ENCODE measurements at places on chromosomes 12 and 14.

DNA sequence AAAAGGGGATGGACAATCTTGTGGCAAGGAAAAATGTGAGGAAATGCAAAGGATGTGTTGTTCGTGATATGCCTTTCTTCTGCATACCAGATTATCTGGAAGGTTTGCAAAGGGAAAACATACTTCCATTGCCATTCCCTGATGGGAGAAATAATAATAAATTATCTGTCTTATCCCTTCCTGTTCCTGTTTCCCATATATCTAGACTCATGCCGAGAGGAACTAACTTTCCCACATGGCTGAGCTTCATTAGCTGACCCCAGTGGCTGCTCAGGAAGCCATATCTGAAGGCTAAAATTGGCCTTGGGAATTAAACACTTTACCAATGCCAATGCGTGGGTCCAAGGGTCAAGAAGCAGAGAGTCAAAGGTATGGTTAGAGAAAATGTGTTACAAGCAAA lies 439.8 kb downstream of the MDGA2 start:
- no peak for DNase-seq

DNA sequence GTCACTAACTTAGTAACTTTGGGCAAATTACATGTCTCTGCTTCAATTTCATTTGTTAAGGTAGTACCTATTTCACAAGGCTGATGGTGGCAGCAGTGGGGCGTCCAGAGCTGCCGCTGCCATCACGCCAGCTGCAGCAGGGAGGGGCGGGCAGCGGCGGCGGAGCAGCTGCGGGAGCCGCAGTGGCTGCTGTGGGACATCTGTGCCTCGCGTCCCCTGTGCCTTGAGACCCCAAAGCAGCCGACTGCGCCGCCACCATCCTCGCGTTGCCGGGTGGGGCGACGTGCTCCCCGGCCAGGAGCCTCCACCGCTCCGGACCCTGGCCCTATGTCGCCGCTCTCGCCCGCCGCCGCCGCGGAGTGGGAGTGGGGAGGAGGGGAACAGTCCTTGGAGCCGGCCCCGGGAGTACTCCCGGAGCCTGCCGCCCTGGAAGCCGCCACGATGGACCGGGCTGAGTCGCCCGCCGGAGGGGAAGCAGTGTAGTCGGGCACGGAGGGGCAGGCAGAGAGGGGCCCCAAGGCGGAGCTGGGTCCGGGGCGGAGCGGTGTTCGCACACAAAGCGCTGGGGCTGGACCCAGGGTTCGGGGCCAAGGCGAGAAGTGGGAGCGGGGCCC lies 51.4 kb downstream of the A2M start:
- DNase-seq = no peak

DNA sequence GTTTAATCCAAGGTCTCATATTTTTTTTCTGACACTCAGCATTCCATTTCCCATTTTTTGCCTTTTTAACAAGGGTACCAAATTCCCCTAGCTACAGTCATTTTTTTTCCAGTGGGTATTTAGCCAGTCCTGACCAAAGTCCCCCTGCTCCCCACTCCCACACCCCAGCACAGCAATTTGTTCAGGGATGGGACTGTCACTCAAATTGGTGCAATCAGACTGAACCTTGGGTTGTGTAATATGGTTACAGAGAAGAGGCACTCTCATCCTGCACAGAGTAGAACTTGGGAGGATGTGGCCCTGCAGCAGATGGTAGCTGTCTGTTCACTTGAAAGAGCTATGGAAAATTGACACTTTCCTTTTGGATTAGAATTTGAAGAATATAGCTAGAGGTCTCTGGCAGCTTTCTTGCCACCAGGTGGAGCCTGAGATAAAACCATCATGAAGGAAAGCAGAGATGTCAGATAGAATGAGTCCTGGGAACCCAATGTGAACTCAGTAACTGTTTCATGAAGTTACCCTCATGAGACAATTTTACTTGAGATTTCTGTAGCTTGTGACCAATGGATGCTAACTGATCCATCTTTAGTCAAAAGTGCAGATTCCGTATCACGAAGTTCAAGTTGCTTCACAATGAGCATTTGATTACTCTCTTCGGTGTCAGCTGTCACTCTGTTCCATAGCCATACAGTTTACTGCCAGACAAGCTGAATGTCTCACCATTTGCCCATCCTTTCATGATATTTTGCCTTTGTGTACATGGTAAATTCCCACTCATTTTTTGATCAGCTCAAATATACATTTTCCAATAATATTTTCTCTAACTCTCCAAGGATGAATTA lies 394.0 kb upstream of the SYT1 start:
- DNase-seq = peak; percentile 21

DNA sequence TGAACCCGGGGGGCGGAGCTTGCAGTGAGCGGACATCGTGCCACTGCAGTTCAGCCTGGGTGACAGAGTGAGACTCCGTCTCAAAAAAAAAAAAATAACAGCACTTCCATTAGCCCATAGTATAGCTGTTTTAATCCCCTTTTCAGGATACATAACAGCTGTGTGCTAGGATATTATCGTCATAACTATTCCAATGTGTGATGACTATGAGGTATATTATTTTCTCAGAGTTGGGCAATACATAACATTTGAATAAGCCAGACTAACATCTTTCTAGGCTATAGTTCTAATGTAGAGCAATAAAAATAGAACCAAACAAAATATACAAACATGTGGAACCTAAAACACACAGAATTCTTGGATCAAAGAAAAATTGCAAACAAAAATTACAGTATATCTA lies 57.1 kb downstream of the MARK3 start:
- no peak for DNase-seq

DNA sequence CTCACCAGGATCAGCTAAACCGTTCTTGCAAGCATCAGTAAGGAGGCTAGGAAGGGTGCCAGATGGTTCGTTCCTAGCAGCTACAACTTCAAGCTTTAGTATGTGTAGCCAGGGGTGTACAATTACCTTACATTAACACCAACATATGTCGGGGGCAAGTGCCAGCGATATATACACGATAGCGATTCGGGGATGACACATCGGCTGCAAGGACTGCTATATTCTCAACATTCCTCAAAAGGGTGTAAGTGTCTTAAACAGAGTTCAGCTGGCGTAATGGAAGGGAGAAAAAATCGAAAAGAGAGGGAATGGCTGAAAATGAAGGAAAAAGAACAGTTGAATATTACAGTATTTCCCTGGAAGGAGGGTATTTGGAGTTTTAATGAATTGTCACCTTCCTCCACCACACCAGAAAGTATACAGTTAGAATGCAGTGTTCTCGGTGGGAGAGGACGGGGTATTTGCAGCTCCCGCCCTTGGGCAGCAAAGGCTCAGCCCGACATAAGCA lies 545 bp downstream of the LIMA1 start:
- DNase-seq = no peak

- DNase-seq = no peak
Measured at GRCh38 chr14:47929334-47929733, 253.9 kb upstream of the MDGA2 start.

GRCh38 chr12:68557011-68557730 lies 53.5 kb upstream of the RAP1B start:
- DNase-seq = no peak

- DNase-seq = no peak
Measured at GRCh38 chr12:78968226-78968625, 103.7 kb downstream of the SYT1 start.

GRCh38 chr14:85296456-85297210 lies 233.3 kb upstream of the FLRT2 start:
- peak; percentile 5 for DNase-seq

GRCh38 chr14:21109377-21110138 lies 8.7 kb downstream of the TMEM253 start:
- DNase-seq = no peak

DNA sequence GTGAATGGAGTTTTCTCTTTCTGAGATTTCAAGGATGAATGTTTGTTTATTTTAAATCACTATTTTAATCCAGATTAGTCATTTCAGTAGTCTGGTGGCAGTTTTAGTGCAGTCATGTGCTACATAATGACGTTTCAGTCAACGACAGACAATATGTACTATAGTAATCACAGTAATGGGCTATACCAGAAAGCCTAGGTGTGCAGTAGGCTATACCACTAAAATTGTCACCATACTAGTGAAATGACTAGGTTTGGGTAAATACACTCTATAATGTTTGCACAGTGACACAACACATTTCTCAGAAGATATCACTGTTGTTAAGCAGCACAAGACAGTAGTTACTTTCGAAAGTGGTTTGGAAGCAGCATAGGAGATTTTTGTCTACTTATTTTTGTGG lies 203.1 kb downstream of the ETNK1 start:
- no peak for DNase-seq

DNA sequence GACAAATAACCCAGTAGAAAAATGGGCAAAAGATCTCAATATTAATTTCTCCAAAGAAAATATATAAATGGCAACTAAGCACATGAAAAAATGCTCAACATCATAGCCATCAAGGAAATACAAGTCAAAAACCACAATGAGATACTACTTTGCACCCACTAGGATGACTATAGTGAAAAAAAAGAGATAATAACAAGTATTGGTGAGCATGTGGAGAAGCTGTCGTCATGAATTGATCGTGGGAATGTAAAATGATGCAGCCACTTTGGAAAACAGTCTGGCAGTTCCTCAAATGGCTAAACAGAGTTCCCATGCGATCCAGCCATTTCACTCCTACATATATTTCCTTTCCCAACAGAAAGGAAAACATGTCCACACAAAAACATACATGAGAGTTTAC lies 18.1 kb downstream of the JDP2 start:
- DNase-seq = no peak

DNA sequence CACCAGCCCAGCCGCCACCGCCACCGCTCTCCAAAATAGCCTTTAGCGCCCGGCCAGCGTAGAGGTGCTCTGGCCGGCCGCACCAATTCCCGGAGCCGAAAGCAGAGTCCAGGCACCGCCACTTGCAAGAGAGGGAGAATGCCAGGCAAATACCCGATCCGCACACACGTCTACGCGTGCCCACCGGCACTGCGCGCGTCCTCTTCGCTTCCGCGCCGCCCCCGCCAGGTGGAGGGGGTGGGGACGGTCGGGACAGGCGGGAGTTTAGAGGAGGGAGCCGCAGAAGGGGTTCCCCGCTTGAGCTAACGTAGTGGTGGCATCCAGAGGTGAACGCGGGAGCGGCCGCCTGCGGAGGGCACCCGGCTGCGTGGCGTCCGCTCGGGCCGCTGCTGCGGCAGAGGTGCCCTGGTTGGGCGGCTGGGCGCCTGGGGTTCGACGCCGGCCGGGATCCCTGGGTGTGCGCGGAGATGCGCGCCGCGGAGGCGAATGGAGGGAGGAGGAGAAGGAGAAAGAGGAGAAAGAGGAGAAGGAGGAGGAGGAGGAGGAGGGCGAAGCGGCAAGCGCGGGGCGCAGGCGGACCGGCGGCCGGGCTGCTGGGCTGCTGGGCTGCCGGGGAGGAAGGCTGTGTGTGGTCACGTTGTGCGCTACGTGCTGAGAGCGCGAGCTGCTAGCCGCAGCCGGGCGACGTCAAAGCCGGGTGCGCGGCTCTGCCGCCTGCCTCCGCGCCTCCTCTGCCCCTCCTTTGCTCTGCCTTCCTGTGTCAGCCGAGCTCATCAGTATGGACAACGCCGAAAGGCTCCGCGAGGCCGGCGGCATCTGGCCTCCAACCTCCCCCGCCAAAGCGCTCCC lies at the start of gene MDGA2:
TSS of gene MDGA2 (minus strand) at position 140 of the 849 bp plus-strand sequence.
- DNase-seq = no peak

- DNase-seq = no peak
Measured at GRCh38 chr12:43754015-43754414, 4.6 kb downstream of the PUS7L start.

- DNase-seq = no peak
Measured at GRCh38 chr12:26801486-26801885, 31.5 kb downstream of the ITPR2 start.

- DNase-seq = no peak
Measured at GRCh38 chr14:71722885-71723284, 209.3 kb upstream of the RGS6 start.

- no peak for DNase-seq
Measured at GRCh38 chr14:54651649-54652048, 84.7 kb downstream of the SAMD4A start.

- DNase-seq = no peak
Measured at GRCh38 chr12:41576925-41577324, 388.8 kb downstream of the PDZRN4 start.

GRCh38 chr12:16562435-16562834 lies 43.5 kb downstream of the LMO3 start:
- no peak for DNase-seq

DNA sequence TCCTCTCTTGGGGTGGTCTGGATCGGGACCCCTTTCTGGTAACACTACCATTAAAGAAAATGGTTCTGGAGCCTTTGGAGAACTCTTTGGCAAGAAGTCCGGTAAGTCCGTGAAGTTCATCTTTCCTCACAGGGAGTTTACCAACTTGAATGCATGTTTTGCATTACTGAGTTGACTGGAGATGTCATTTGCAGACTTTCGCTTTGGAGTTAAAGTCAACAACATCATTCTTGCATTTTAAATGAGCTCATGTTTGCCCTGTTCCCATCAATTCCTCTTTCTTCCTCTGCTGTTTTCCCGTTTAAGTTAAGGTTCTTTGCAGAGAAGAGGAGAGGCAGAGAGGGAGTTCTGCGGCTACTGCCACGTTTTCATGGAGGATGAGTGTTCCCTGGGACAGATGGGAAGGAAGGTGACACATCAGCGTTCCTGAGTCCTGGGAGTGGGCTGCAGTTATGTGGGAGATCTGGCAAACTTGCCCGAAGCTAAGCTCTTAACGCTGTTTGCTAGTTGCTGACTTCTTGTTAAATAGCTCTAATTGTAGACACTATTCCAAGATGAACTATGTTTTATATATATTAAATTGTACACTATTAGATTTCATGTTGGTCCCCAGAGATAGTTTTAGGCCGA lies 18.8 kb upstream of the PRICKLE1 start:
- no peak for DNase-seq

DNA sequence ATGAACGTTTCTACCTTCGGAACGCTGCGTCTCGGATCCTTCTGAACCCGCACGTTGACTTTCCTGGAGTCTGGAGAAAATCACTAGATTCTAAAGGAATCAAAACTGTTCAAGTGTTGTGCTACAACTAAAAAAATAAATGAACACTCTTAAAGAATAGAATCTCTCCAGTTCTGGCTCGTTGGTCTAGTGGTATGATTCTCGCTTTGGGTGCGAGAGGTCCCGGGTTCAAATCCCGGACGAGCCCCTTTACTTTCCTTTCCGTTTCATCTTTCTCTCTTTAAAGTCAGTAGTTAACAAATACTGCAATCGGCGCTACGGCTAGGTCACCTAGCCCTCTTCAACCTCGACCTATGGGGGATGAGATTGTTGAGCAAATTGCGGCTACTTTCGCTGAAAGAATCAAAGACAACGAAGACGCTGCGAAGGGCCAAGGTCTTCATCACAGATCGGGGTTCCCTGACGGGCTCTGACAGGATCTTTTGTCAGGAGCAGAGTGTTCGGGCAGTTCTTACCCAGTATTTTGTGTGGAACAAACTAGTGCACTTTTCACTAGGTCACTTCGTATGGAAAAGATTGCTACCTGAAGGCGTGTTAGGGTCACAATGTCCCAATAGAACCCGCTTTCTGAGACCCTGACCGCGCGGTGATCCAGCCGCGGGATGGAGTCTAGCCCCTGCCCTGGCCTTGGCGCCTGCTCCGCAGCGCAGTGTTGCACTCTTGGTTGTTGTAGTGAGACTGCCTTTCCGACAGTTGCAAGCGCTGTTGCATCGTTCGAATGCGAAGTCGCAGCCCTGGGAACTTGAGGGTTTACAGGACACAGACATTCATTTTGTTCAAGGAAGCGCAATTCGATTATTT lies 8.4 kb downstream of the OR6S1 start:
- no peak for DNase-seq

- no peak for DNase-seq
Measured at GRCh38 chr14:102075155-102075554, 11.7 kb downstream of the HSP90AA1 start.

- no peak for DNase-seq
Measured at GRCh38 chr14:94113073-94113472, 2.5 kb downstream of the IFI27 start.

GRCh38 chr14:35365130-35366055 lies 39.2 kb downstream of the NFKBIA start:
- peak; percentile 94 for DNase-seq

GRCh38 chr14:95057851-95058250 lies 99.5 kb downstream of the DICER1 start:
- no peak for DNase-seq
